ENCODE measurements at places on chromosomes 11 and 22. TPM values are rescaled to one million over a fixed set of nuclear protein-coding genes. Genes with fewer than 3 reads are reported as not detected.

DNA sequence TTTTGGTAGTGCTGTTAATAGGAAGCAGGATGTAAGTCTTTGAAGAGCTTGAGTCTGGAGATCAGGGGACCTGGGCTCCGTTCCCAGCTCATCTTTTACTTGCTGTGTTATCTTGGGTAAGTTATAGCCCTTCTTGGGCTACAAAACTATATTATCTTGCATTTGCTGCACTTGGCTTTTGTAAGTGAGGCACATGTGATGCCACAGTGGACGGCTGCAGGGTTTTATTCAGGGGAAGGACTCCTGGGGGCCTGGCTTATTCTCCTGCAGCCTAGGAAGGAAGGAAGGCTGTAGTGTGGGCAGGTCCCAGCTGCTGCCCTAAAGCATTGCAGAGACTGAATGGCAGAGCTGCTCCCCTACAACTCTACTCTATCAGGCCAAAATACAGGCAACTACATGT is 6.4 kb downstream of the CD82 start:
- DNase-seq: no peak

Gene MUC6
- not detected for total RNA-seq

- no peak for DNase-seq
Measured at GRCh38 chr11:17695454-17696441, 23.6 kb upstream of the MYOD1 start.

GRCh38 chr22:37752189-37753087 is 55.3 kb upstream of the GCAT start:
- DNase-seq: peak; percentile 95

DNA sequence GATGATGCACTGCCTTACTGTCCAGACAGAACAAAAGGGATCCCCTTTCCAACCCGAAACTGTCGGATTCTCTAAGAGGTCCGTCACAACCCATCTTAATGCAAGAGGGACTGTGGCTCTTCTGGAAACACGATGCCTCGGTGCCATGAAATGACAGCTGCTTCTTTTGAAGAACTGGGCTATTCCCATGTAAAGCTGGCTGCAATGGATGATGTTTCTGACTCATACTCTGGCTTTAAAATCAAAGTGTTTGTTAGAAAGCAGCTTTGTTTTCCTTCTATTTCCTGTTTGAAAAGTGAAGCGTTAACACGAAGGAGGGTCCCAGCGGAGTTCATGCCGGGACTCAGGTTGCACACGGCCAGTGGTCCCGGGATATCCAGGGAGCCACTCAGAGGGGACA is 3.1 kb downstream of the TP53AIP1 start:
- DNase-seq: no peak

Gene GRIK4
- total RNA-seq: 0.16 TPM

DNA sequence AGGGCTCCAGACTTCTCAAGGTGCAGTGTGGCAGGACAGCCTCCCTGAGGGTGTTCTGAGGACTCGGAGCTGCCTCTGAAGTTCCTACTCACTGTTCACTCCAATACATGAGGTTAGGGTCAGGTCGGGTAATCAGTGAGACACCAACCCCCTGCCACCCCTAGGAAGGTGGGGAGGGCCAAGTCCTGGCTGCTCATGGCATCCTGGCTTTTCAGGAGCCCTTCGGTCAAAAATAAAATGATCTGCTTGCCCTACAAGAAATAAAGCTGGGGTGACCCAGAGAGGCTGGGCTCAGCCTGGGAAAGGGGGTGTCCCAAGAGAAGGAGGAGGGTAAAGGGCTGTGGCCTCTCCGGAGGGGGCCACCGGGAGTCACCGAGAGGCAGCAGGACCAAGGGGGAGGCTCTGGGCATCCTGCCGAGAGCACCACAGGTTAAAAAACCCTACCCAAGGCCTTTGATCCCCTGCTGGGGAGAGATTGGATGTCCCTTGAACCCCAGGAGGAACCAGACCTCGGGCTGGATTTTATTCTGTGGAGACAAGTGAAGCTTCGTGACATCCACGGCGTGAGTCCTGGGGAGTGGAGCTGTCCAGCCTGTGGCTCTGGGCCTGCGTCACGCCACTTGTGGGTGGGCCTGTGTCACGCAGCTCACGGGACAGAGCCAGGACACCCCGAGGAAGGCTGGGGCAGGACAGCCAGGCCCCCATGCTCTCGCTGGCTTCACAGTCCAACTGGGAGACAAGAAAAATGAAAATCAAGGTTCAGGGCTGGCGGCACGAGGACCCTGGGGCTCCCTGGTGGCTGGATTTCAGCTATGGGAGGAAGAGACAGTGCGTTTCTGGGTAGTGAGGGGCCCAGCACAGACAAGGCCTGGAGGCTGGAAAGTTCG is 102.2 kb upstream of the FGF3 start:
- DNase-seq: no peak

- DNase-seq: no peak
Measured at GRCh38 chr11:32224580-32224979, 133.7 kb downstream of the RCN1 start.

DNA sequence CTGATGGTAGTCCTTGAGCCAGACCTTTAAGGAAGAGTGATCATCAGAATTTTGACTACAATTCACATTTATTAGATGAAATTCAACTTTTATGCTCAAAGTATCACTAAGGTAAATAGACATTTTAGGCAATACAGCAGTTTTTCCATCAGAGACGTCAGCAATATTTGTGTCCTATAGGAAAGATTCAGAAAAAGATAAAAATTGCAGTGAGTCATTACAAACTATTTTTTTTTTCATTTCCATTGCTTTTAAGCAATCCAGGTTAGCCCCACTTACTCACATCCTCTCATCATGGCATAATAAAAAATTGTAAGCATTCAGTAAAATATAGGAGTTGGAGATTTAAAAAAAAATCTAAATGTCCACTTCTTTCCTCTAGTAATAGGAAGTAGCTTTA is 46.9 kb downstream of the MSANTD4 start:
- DNase-seq: no peak

Gene ANO9
- 0.11 TPM for total RNA-seq

Gene GAS2L1
- 22.4 TPM for total RNA-seq

DNA sequence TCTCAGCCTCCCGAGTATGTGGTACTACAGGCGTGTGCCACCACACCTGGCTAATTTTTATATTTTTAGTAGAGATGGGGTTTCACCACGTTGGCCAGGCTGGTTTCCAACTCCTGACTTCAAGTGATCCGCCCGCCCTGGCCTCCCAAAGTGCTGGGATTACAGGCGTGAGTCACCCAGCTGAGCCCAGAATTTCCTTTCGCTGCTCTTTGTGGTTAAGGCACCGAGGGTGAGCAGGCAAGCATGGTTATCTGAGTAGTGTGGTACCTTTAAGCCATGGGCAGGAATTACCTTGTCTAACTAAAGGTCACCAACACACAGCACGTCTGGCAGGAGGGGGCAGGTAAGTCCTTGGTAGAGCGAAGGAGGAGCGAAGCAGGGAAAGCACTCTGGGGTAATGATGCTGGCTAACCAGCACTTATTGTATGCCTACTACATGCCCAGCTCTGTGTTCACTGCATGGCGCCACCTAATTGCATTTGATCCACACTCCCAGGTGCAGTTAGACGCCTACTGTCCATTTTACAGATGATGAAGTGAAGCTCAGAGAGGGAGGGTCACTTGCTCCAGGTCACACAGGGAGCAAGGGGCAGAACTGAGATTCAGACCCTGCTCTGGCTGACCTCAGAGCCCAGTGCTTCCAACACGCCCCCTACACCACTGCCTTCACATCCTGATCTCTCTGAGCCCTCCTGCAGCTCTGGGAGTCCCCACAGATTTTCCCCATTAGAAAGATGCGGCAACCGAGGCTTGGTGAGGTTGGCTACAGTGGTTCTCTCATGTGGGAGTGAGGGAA is 45.7 kb downstream of the TRIOBP start:
- DNase-seq: no peak

Gene LGALS12
- total RNA-seq: 0.25 TPM

- peak; percentile 19 for DNase-seq
Measured at GRCh38 chr11:94400839-94401772, at the start of gene GPR83. TSS of gene GPR83 (minus strand) at chr11:94401419. CDS start at chr11:94401247, 172 bp downstream.

GRCh38 chr11:94747601-94748041 is 20.5 kb upstream of the AMOTL1 start:
- DNase-seq: no peak

GRCh38 chr22:33842006-33842354 is 78.3 kb downstream of the LARGE1 start:
- no peak for DNase-seq

Gene DEUP1
- not detected for total RNA-seq

Gene ADM2
- total RNA-seq: not detected

Gene GAL3ST3
- total RNA-seq: 1.3 TPM

DNA sequence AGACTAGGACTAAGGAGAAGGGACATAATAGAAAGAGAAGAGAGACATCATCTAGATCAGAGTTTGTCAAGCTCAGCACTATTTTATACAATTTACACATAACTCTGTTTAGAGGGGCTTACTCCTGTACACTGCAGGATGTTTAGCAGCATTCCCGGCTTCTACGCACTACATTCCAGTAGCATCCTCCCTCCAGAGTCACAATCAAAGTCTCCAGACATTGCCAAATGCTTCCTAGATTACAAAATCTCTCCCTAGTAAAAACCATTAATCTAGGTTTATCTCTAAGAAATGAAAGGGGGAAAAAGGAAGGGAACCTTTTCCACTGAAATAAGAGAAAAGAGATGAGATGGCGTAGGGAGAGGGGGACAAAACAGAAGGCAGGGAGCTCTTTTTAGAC is 4.0 kb downstream of the USP28 start:
- DNase-seq: no peak

Gene LDHAL6A
- total RNA-seq: not detected

DNA sequence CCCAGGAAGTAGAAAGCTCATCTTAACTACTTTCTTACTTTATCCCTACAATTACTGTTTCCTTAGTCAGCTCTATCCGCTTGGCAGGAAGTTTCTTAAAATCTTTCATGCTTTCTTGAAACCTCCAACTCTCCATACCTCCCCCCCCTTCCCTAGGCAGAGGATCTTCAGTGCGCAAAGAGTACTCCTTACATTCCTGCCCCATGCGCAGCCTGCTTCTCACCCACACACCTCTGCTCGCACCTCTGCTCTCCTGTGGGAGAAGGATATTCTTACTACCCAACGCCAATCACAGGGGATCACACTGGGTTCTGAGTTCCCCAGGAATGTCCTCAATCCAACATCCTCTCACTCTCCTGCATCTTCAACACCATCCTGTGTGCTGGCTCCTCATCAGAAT is 12.3 kb downstream of the TCF20 start:
- DNase-seq: no peak

Gene RPS3
- total RNA-seq: 864 TPM

Gene KRTAP5-8
- total RNA-seq: not detected

- peak; percentile 85 for DNase-seq
Measured at GRCh38 chr11:126113515-126113957, 50.9 kb upstream of the CDON start.

GRCh38 chr11:68963779-68964178 is 17.0 kb downstream of the MRGPRD start:
- no peak for DNase-seq

DNA sequence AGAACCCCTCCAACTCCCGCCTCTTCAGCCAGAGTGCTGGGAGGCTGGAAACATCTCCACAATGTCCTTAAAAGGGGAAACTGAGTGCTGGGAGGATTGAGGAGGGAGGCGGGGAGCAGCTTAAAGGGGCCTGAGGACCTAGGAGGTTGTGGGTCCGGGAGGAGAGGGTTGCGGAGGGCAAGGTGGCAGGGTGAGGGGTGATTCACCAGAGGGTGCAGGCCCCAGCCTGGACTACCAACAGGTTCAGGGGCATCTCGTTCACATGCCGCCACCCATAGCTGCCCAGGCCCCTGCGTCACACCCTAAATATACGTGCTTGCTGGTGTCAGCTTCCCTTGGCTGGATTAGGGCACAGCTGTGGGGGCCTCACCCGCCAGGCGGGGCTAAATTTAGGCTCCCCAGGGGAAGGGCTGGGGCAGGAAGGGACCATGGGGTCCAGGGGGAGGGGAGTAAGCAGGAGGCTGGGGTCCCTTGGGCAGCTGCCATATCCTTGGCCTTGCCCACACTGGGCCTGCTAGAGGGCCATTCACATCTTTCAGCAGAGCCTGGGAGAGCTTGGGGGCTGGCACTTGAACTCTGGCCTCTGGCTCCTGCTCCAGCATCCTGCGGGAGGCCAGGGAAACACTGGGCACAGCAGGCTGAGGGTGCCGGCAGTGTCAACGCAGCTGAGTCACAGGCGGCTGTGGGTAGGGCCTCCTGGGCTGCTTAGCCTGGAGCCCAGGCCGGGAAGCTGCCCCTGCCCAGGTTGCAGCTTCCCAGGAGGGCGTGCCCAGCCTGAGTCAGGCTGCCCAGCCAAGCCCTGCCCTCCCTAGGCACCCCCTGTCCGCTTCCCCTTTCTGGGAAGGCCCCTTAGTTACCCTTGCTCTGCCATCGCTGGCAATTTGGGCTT is 1.3 kb downstream of the EHBP1L1 start:
- peak; percentile 55 for DNase-seq

- no peak for DNase-seq
Measured at GRCh38 chr11:36532941-36533601, 23.0 kb upstream of the TRAF6 start.

Gene OOSP4A
- not detected for total RNA-seq

DNA sequence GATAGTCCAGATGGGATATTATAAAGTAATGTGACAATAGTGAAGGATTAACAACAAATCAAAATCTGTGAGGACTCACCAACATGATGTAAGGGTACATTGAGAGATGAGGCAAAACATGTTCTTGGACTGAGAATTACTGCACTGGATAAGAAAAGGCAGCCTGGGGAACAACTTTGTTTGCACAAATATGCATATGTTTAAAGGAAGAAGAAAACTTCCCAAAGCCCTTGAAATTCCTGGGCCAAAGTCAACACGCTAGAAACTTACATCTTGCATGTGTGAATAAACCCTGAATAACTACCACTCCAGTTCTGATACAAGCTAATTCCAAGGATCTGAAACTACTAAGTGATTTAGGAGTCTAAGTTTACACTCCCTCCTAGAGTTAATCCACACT is 1.1 kb downstream of the OR52A5 start:
- no peak for DNase-seq

- peak; percentile 54 for DNase-seq
Measured at GRCh38 chr11:75476739-75477613, 44.0 kb upstream of the KLHL35 start.

DNA sequence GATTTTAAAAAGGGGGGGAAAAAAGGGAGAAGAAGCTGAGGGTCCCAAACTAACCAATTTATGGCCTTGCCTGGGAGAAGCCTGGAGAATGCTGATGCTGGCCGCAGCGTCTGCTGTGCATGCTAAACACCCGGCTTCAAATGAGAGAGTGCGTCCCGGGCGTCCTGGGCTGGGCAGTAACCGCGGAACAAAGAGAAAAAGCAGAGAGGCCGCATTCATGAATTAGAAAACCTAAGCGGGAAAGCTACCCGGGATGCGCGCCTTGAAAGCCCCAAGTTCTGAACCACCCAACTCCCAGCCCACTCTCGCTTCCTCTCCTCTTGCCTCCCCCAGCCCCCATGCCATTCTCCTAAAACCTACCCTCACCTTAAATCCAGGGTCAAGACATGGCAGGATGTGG is 6.5 kb downstream of the MN1 start:
- DNase-seq: no peak

DNA sequence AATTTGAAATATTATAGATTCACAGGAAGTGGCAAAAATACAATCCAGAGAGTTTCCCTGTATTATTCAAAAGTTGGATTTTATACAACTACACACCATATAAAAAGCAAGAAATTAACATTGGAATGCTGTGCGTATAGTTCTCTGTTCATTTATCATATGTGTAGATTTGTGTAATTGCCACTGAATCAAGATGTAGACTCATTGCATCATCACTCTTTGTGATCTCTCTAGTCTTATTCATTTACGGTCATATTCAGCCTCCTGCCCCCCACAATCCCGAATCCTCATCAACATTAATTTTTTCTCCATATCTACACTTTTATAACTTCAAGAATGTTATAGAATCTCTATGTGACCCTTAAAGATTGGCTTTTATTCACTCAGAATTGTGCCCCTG is 390.6 kb upstream of the B3GAT1 start:
- DNase-seq: no peak

Data from left ventricle myocardium inferior (tissue), 1 donor.